ENCODE measurements at places on chromosomes 3 and 15.

- DNase-seq = no peak
- H3K36me3 ChIP-seq = no peaks in the 10 kb centered on the region
- H3K27me3 ChIP-seq = no peaks in the 10 kb centered on the region
Observed at GRCh38 chr15:36401586-36401966, 177.8 kb upstream of the CDIN1 start.

- H3K4me3 ChIP-seq = no peak overlapping the region
- no peaks in the 10 kb centered on the region for H3K36me3 ChIP-seq
- H3K27me3 ChIP-seq = peaks cover 3% of the 10 kb centered on the region
- H3K4me1 ChIP-seq = peaks cover 25% of the 10 kb centered on the region
- no peak for DNase-seq
Observed at GRCh38 chr3:71384837-71385716, 198.5 kb downstream of the FOXP1 start.

GRCh38 chr3:74469151-74469550 is 145.3 kb downstream of the CNTN3 start:
- H3K27me3 ChIP-seq = no peaks in the 10 kb centered on the region
- H3K4me1 ChIP-seq = no peaks in the 10 kb centered on the region
- H3K36me3 ChIP-seq = no peaks in the 10 kb centered on the region
- H3K27ac ChIP-seq = no peak overlapping the region

- H3K27me3 ChIP-seq = no peaks in the 10 kb centered on the region
- H3K36me3 ChIP-seq = no peaks in the 10 kb centered on the region
- H3K4me3 ChIP-seq = no peak overlapping the region
- H3K4me1 ChIP-seq = peaks cover 5% of the 10 kb centered on the region
- no peak overlapping the region for H3K27ac ChIP-seq
- DNase-seq = no peak
Observed at GRCh38 chr15:60083318-60083717, 79.2 kb downstream of the FOXB1 start.

DNA sequence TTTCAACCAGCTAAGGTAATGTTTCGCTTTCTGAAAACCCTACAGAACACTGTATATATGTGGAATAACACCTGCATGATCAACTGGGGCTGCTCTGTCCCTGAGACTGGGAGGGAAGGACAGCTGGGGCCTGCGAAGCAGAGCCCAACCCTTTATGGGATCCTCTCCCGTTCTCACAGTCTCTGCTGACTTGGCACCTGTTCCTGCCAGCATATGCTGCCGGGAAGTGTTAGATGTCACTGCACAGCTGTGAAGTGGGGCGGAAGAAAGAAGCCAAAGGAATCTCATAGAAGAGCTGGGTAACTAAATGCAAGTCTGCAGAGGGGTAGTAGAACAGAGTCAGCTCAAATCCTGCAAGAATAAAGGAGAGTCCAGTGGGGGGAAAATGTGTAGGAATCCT is 29.6 kb downstream of the LRRC3B start:
- H3K27ac ChIP-seq = no peak overlapping the region
- no peaks in the 10 kb centered on the region for H3K36me3 ChIP-seq
- DNase-seq = no peak
- no peak overlapping the region for H3K4me3 ChIP-seq
- H3K27me3 ChIP-seq = peaks cover under 1% of the 10 kb centered on the region
- no peaks in the 10 kb centered on the region for H3K4me1 ChIP-seq

DNA sequence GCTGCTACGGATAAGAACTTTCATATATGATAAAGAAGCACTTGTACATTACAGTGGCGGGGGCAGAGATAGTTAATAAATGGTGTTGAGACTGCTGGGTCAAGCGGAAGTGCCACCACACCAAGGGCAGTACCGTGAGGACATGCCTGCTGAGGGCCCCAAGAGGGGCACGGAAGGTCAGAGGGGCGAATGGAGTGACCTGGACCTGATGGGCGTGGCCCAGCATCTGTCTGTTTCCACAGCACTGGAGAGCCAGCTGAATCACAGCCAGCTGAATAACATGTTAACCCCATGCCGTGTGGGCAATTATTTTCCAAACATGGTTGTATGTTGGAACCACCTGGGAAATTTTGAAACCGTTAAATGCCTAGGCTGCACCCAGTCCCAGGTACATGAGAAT is 37.2 kb downstream of the ANKDD1A start:
- H3K4me3 ChIP-seq = no peak overlapping the region
- DNase-seq = no peak
- H3K36me3 ChIP-seq = peaks cover 18% of the 10 kb centered on the region
- H3K4me1 ChIP-seq = peaks cover 3% of the 10 kb centered on the region
- no peak overlapping the region for H3K27ac ChIP-seq
- H3K27me3 ChIP-seq = peaks cover 2% of the 10 kb centered on the region

GRCh38 chr3:127694467-127695215 is 21.9 kb downstream of the ABTB1 start:
- no peak overlapping the region for H3K27ac ChIP-seq
- peaks cover 5% of the 10 kb centered on the region for H3K4me1 ChIP-seq
- DNase-seq = peak; percentile 60
